Stimulated activated CD4-positive, alpha-beta T cell treated with anti-CD3 and anti-CD28 coated beads, Interleukin-2, amount 100 ng/mL, for 24 hours (primary cell): ENCODE measurements at places on chromosomes 2 and 18.

GRCh38 chr2:204972606-204973336 is 427.5 kb downstream of the PARD3B start:
- no peak for DNase-seq

DNA sequence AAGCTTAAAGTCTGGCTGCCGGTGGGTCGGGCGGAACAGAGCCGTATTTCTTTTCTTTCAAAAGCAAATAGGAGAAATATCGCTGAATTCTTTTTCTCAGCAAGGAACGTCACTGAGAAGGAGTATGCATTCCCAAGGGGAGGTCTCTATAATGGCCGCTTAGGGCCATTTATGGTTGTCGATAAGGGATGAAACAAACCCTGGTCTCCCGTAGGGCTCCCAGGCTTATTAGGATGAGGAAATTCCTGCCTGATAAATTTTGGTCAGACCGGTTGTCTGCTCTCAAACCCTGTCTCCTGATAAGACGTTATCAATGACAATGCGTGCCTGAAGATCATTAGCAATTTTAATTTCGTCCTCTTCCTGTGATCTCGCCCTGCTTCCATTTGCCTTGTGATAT is 227.7 kb upstream of the ZEB2 start:
- DNase-seq = no peak

DNA sequence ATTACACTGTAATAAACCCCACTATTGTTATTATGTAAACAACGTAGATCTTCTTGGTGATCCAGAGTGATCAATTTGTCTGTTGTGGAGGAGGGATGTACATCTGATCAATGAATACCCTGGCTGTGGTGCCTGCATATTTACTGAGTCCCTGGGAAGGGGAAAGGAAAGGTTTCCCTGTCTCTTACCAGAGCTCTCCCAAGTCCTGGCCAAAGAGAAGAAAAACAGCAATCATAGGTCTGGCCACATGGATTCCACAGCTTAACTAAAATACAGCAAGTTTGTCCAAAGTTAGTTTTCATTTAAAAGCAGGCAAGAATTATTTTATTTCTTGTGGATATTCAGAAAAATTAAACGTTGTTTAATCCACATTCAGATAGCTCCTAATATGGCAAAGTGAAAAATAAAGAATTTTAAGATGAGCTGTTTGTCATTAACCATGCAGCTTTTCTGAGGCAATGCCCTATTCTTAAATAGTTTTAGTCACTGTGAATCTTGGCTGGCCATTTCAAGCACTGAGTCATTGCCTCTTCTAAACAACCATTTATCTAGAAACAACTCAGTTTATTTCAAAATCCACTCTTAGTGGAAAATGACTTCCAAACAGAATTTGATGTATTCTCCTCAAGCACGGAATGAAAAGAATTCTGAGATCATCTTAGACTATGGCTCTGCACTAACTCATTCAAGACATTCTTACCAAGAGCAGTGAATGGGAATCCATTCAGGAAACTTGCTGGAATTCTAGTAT is 1004.4 kb upstream of the CDH2 start:
- no peak for DNase-seq

- no peak for DNase-seq
Measured at GRCh38 chr2:128054104-128054885, 26.4 kb upstream of the SAP130 start.

GRCh38 chr2:98891591-98891990 is 44.4 kb downstream of the CRACDL start:
- no peak for DNase-seq

DNA sequence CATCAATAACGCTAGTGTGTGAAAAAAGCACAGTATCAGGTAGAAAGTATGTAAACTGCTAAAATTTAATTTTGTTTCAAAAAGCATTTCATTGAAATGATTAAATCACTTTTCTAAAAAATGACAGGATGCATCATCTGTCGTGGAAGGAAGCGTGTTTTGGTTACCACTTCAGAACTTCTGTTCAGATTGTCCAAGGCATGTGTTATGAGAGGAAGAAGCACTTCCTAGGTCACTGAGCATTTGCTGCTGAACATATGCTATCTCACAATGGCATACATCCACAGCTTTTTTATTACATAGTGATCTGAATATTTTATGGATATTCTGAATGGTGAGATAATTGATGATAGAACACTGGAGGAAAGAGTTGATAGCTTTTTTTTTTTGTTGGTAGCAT is 737.5 kb downstream of the SATB2 start:
- DNase-seq = no peak

GRCh38 chr2:38274286-38275276 is 102.5 kb downstream of the ATL2 start:
- no peak for DNase-seq

DNA sequence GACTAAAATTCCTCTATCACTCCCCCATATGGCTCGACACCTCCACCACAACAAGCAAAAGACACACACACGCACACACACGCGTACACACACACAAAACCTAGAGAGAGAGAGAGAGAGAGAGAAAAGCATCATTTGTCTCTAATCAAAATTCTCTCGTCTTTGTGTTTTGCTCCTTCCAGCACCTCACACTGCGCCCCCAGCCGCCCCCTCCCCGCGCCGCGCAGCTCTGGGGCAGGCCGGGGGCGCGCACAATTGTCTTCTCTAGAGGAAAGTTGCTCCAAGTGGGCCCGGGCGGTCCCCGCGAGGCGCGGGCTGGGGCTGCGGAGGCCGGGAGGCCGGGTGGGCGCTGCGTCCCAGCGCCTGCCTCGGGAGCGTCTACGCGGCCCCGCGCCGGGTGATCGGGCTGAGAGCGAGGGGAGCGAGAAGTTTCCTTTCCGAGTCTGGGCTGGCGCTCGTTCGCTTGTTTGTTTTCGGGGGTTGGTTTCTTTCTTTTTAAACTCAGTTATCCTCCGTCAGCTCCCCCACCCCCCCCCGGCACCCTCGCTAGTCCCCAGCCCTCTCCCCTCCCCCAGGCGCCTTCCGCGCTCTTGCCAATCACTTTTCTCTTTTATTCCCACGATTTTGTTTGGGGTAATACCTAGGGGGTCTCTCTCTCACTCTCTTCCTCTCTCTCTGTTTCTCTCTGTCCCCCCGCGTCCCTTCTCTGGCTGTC is 4.1 kb downstream of the ZEB2 start:
- DNase-seq = peak; percentile 44

- no peak for DNase-seq
Measured at GRCh38 chr2:55592130-55592529, 25.3 kb downstream of the PPP4R3B start.

- DNase-seq = no peak
Measured at GRCh38 chr18:49285627-49286026, 174.8 kb downstream of the DYM start.
